ENCODE measurements at places on chromosomes 2 and 18.
A peak's percentile ranks its signal among the peaks of the same experiment; 100 is the strongest.

DNA sequence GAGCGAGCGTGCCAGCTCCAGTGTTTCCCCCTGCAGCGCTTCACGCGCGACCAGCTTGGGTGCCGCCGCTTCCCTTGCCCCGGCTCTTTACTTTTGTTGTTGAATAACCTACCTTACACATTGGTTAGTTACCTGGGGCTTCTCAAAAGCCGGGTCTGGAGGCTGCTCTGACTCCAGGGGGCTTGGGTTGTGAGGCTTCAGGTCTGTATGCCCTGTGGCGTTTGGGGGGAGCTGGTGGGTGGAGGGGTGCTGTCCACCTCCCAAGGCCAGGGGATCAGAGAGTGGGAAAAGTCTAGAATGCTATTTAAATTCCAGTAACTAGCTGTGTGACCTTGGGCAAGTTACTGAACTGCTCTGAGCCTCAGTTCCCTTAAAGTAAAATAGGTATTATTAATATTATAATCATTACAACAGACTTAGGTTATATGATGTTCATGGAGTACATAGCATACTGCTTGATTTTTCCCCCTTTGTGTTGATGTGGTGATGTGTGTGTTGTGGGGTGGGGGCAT, 770 bp downstream of the LYPD6B start:
- DNase-seq: peak; percentile 27

DNA sequence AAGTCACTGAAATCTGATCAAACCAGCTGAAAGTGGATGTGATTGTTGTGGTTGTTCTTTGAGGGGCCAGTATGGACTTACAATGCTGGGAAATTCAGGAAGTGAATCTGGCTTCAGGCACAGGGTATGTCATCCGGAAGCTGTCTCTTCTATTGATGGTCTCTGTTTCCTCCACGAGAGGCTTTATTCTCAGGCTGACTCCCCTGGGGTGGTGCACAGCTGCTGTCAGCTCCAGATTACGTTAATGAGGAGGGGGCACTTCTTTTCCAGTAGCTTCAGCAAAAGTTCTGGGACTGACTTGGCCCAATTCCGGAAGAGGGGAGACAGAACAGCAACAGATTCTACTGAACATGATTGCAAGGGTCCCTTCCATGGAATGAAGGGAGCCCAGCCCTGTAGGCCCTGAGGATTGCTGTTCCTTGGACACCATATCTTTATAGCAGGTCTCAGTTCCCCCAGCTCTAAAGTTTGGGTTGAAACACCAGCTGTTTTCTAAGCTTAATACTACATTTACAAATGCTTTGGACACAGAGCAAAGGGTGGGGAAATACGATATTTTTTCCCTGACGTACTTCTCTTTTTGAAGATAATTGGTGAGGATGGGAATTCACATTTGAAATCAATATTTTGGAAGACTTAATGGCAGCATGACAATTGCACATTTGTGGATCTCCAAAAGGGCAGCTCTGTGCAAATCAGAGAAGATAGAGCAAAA, 400.9 kb downstream of the TSN start:
- DNase-seq: peak; percentile 30

- peak; percentile 15 for DNase-seq
Observed at GRCh38 chr2:201852878-201853415, 46.6 kb downstream of the CDK15 start.

DNA sequence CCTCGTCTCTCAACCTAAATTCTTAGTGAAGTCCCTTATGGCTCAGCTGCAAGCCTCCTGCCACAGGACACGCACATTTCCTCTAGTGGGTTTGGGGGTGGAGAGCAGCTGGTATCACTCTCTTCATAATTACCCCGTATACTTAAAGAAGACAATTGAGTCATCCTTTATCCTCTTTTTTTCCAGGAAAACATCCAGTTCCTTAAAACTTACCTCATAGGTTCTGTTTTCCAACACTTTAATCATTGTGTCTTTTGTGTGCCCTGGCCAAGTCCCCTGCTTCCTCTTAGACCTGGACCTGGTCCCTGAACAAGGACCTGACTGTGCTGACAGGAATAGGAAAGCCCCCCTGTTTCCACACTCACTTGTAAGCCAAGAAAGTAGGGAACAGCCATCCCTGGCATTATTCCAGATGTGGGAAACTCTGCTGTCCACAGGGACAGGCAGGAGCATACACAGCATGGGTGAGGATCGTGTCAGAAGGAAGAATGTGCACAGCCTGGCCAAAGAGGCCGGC, 42.3 kb upstream of the MYO1B start:
- DNase-seq: peak; percentile 25

GRCh38 chr18:24735624-24736231, 275.3 kb downstream of the HRH4 start:
- no peak for DNase-seq

DNA sequence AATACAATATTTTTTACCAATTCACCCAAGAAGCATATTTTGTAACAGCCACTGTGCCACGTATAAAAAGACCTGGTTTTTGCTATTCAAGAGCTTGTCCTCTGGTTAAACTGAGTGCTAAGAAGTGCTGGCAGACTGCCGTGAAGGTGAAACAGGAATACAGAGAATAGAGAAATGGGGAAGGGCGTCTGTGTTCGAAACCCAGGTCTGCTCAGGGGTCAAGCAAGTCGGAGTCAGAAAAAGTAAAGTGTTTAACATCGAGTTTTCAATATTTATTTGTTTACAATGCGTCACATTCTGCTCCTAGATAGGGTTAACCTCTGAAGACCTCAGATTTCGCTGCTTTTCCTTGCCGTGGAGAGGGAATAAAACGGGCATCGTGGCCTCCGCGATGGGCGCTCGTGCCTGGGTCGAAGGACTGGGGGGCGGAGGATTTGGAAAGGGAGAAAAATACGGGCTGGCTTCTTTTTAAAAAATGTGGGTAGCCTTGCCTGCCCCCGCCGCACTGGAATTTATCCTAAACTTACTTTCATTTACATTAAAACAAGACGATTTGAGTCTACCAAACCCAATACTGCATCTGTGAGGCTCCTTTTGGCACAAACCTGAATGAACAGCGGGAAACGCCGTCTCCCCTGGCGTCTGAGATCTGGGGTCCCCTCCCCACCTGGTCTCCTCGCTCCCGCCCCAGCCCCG, 1.1 kb upstream of the SNTG2 start:
- no peak for DNase-seq

DNA sequence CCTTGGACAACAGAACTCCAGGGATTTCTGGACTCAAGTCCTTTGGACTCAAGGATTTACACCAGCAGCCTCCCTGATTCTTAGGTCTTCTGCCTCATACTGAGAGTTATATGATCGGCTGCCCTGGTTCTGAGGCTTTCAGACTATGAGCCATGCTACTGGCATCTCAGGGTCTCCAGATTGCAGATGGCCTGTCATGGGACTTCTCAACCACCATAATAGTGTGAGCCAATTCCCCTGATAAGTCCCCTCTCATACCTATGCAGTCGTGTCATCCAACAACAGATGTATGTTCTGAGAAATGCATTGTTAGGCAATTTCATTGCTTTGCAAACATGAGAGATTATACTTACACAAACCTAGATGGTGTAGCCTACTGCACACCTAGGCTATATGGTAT, 61.4 kb upstream of the MSTN start:
- DNase-seq: no peak

- no peak for DNase-seq
Observed at GRCh38 chr18:62928326-62928725, 213.0 kb downstream of the PHLPP1 start.

DNA sequence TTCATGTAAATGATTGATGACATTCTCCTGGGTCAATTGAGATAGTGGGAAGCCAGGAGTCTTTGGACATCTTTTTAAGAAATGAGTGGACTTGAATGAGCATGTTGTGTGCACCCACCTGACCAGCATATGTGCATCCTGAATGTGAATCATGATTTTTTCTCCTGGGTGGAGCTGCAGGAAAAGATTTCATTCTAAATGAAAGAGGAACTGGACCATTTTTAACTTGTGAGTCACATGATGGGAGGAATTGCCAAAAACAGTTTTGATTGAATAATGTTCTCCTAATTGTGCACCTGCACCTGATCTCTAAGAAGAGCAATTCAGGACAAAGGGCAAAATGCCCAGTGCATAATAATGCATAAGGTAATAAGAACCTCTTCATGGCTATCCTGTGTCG, 32.3 kb downstream of the COPS8 start:
- DNase-seq: no peak

DNA sequence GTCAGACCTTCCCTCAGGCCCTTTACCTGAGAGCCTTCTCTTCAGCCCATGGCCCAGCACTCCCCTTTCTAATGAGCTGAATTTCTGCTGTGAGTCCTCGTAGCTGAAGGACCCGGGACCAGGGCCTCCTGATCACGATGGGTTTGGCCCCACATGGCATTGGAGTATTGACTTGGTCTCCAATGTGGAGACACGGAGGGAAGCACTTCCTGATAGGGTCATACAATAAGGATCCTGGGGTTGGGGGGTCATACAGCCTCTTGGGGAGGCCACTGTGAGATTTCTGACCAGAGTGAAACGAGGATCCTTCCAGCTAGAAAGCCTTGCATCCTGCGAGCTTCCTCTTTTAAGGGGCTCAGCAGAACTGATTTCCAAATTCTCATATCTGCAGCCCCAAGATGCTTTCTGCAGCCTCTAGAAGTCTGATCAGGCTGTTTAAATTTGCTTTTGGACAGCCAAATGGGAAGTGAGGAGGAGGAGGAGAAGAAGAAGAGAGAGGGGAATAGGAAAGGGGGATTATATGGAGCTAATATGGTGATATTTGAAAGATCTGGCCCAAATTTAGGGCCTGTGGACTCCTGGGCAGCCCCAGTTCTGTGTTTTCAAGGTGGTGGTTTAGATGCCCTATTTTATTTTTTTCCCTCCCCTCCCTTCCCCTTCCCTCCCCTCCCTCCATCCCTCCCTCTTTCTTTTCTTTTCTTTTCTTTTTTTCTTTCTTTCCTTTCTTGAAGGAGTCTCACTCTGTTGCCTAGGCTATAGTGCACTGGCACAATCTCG, 38.9 kb downstream of the RHOB start:
- DNase-seq: no peak

GRCh38 chr2:65357959-65358294, 74.5 kb downstream of the SPRED2 start:
- DNase-seq: peak; percentile 75

GRCh38 chr18:79738041-79738461, 58.4 kb downstream of the CTDP1 start:
- DNase-seq: no peak

All from GM12865 (cell line).